NCI-H2081 treated with DMSO at 0.1 percent for 48 hours (cell line): ENCODE measurements at places on chromosomes 5 and 9.

DNA sequence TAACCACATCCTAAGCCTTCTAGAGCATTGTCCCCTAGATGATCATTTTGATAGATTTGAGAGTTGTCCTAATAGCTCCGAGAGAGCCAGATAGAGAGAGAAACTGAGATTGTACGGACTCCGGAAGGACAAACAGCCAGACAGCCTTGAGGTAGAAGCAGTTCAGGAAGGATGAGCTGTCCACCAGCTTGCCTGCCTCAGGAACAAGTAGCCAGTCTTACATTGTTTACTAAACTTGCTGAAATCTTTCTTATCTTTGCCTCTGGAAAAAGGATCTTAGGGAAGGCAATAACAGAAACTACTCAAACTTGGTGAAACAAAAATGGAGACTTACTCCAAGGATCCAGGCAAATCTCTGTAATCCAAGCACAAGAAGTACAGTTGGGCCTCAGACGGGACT lies 39.0 kb upstream of the SAP30L start:
- no peak for DNase-seq

GRCh38 chr9:106286249-106286648 lies 576.7 kb upstream of the ZNF462 start:
- DNase-seq = no peak

GRCh38 chr5:8628521-8628920 lies 759.6 kb downstream of the MTRR start:
- DNase-seq = peak; percentile 95

DNA sequence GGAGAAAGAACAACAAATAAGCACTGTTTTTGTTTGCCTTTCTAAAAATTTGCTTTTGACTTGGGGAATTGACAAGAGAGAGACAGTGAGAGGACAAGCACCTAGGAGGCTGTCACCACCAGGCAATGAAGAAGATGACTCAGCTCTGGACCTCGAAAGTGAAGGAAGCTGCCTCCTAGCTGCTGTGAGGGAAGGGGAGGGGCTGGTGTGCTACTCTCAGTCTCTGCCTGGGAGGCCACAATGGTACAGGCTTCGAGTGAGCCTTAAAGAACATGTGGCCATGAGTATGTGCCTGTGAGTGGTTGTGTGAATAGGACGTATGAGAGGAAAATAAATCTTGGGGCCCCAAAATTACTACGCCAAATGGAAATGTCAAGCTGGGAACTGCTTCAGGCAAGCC lies 7.1 kb upstream of the PLK2 start:
- DNase-seq = no peak

DNA sequence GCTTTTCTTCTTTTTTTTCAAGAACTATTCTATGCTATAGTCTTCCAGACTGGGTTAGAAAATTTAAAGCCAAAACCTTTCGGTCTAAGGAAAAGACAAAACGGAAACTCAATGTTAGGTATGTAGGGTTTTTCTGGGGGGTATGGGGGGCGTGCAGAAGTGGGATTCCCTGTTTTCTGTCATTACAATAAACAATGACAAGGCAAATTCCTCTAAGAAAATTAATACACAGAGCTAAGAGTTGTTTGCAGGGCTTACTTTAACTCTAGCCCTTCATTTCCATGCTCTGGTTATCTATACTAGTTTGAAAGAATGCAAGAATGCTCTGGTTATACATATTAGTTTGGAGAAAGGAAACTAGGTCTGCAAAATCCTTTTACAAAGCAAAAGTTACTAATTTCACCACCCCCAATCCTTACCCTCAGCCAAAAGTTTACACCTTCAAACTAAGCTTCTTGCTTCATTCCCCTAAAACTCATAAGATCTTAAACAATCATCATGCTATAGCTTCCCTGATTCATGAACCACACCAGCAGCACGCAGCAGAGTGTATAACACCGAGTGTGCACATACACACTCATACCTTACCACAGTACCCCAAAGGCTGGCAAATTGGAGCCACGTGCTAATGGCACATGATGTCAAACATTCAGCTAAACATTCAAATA lies 89.1 kb upstream of the NR5A1 start:
- DNase-seq = no peak

GRCh38 chr5:178216779-178217178 lies 12.4 kb downstream of the HNRNPAB start:
- no peak for DNase-seq

DNA sequence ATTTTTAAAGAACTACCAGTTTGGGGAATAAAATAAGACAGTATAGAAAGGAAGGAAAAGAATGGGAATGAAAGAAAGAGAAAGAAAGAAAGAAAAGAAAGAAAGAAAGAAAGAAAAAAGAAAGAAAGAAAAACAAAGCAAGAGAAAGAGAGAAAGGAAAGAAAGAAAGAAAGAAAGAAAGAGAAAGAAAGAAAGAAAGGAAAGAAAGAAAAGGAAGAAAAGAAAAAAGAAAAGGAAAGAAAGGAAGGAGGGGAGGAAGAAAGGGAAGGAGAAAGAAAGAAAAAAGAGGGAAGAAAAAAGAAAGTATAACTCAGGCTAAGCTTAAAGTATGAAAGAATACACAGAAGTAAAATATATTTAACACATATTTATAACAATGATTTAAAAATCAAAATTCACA lies 51.0 kb upstream of the FGF10 start:
- DNase-seq = no peak

- no peak for DNase-seq
These were observed 273.0 kb downstream of the MED10 start for GRCh38 chr5:6105320-6105719.

- DNase-seq = no peak
These were observed 128.6 kb upstream of the GRHPR start for GRCh38 chr9:37293664-37294524.

- DNase-seq = no peak
These were observed 17.9 kb upstream of the C5orf47 start for GRCh38 chr5:173970878-173971650.

- no peak for DNase-seq
These were observed 796.3 kb downstream of the MAT2B start for GRCh38 chr5:164301708-164302107.
